Mesendoderm (in vitro differentiated cells): ENCODE measurements at places on chromosomes 5 and 9.

- no peaks in the 10 kb centered on the region for H3K36me3 ChIP-seq
- H3K4me1 ChIP-seq: peaks cover 2% of the 10 kb centered on the region
- H3K27ac ChIP-seq: no peak overlapping the region
- DNase-seq: no peak
- H3K4me3 ChIP-seq: no peak overlapping the region
These were observed 14.7 kb upstream of the LARP1 start for GRCh38 chr5:154740483-154740882.

DNA sequence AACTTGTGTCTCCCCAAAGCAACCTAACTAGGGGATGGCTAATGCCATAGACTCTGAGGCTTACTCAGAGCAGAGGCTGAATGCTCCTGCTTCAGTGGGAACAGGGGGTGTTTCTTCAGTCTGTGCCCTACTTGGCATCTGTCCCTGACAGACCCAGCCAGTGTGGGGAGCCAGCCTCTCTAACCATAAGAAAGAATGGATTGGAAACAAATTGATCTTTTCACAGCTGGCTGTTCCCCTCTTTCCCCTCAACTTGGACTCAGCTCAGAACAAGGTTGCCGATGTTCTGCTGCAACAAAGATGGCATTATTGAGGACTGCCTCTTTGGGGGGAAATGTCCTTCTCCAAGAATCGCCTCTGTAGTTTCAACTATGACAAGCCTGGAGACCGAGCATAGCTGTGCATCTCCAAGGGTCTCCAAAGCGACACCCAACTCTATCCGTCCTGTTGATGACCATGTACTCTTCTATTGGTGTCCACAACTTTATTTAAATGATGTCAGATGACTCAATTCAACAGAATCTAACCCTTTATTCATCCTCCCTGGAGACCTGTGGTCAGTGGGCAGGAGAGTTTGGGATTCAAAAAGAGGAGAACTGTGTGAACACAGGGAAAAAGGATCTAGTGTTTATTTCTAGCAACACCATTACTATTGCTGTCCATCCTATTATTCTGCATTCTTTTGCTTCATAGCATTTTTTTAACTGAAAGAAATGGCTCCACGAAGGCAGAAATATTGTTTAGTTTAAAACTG, 24.7 kb upstream of the TNC start:
- DNase-seq: no peak
- no peaks in the 10 kb centered on the region for H3K27me3 ChIP-seq
- H3K4me3 ChIP-seq: no peak overlapping the region
- no peak overlapping the region for H3K27ac ChIP-seq
- H3K36me3 ChIP-seq: no peaks in the 10 kb centered on the region
- H3K4me1 ChIP-seq: no peaks in the 10 kb centered on the region

GRCh38 chr9:36902861-36903524, 131.1 kb downstream of the PAX5 start:
- no peaks in the 10 kb centered on the region for H3K4me1 ChIP-seq
- H3K27ac ChIP-seq: no peak overlapping the region
- no peaks in the 10 kb centered on the region for H3K27me3 ChIP-seq
- no peak overlapping the region for H3K4me3 ChIP-seq
- no peaks in the 10 kb centered on the region for H3K36me3 ChIP-seq

- no peaks in the 10 kb centered on the region for H3K27me3 ChIP-seq
- no peaks in the 10 kb centered on the region for H3K4me1 ChIP-seq
- H3K27ac ChIP-seq: no peak overlapping the region
- DNase-seq: peak; percentile 78
- H3K4me3 ChIP-seq: no peak overlapping the region
- no peaks in the 10 kb centered on the region for H3K36me3 ChIP-seq
These were observed 61.0 kb upstream of the TARS1 start for GRCh38 chr5:33379757-33380156.

DNA sequence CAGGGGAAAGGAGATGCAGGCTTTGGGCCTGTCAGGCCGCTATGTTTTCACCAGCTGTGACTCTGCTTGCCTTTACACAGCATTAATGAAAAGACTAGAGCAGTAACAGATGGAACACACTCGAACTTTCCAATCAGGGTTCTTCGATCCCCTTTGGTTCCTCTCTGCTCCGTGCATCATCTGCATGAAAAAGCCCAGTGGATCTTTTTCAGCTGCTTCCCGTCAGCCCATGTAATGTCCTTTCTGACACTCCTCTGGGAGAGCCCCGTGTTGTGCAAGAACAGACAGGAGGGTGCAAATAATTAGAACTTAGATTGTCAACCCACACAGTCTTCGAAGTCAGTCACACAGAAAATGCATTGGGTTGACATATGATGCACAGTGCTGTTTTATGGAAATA, 448.9 kb upstream of the ZNF462 start:
- no peaks in the 10 kb centered on the region for H3K36me3 ChIP-seq
- no peak overlapping the region for H3K27ac ChIP-seq
- H3K4me3 ChIP-seq: no peak overlapping the region
- no peak for DNase-seq
- no peaks in the 10 kb centered on the region for H3K27me3 ChIP-seq

DNA sequence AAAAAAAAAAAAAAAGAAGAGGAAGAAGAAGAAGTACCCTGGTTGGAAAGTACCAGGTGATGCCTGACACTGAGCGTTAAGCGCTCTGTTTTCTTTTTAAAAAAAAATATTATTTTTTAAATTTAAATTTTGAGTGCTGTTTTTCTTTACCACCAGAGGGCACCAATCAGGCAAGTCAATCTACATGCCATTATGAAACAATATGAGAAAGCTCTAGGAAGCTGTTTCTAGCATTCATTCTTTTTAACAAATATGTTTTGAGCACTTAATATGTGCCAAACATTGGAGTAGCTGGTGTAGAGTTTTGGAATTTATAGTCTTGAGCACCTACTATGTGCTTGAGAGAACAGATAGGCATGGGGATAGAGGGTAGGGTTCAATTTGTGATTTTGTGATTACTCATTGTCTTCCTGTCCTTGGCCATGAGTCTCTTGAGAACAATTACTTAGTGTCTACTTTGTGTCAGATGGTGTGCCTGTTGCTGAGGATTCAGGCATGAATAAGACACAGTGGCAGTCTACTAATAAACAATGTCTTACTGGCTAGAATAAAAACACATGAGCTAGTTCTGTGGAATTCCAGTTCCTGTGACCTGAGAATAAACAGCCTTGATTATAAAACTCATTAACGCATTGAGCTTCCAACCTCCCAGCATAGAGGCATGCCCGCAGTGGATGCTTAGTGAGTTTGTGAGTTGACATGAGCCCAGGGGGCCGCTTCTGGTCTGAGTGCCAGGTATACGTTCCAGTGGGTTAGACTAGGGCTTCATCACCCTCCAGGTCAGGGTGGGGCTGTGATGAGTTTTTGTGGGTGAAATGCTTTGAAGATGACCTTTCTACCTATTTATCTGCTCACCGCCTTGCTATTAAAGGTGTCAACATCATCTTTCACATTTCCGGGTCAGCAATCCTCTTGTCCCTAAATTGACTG, 3.0 kb upstream of the UBE2R2 start:
- H3K27ac ChIP-seq: no peak overlapping the region
- H3K4me3 ChIP-seq: no peak overlapping the region
- H3K36me3 ChIP-seq: no peaks in the 10 kb centered on the region
- peaks cover 3% of the 10 kb centered on the region for H3K4me1 ChIP-seq
- peak; percentile 31 for DNase-seq
